ENCODE measurements at places on chromosomes 13 and 19.

DNA sequence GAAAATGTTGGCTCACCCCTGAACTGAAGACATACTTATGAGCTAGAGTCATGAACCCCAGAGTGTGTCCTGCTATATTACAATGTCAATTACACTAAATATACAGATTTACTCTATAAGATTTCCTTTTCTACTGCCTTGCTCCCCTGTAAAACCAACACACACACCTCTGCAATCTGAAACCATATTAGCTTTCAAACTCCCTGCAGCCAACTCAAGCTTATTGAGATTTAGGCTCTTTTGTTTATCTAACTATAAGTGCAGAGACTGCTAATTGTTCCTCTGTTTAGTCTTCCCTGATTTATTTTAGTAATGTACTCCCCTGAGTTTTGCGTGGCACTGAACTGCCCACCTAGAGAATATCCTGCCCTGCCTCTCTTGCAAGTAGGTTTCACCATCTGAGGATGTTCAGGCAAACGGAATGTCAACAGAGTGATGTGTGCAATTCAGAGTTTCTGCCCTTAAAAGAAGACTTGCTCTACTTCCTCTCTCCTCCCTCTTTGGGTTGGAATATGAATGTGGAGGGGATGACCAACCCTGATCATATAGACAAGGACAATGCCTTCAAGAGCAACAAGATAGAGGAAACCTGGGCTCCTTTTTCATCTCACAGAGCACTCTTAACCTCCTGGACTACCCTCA, 22.3 kb downstream of the FAM216B start:
- no peak for DNase-seq

- DNase-seq, result no peak
Observed at GRCh38 chr13:40595693-40596092, 70.7 kb downstream of the FOXO1 start.

GRCh38 chr19:3576696-3577443, 4.1 kb downstream of the HMG20B start:
- no peak for DNase-seq

DNA sequence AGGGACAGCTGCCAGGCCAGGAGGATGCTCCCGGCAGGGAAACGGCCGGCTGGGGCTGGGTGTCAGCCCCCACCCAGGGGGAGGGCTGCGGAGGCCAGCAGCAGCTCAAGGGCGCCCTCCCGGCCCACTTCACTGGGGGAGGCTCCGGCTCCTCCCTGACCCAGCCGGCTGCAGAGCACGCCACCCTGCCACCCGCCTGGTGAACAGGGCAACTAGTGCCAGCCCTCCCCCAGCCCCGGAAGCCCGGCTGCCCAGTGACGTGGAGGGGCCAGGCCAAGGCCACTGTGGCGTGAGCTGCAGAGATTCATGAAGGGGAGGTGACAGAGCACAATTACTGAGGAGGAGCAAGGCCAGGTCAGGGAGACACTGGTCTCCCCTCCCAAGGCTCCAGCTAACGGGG, 14.7 kb downstream of the REXO1 start:
- DNase-seq, result no peak

- no peak for DNase-seq
Observed at GRCh38 chr13:109738298-109738746, 48.1 kb downstream of the IRS2 start.

Data from NT2/D1 (cell line).